NCI-H2081 treated with DMSO at 0.1 percent for 48 hours (cell line): ENCODE measurements at places on chromosomes 3 and 15.
A peak's percentile ranks its signal among the peaks of the same experiment; 100 is the strongest.

DNA sequence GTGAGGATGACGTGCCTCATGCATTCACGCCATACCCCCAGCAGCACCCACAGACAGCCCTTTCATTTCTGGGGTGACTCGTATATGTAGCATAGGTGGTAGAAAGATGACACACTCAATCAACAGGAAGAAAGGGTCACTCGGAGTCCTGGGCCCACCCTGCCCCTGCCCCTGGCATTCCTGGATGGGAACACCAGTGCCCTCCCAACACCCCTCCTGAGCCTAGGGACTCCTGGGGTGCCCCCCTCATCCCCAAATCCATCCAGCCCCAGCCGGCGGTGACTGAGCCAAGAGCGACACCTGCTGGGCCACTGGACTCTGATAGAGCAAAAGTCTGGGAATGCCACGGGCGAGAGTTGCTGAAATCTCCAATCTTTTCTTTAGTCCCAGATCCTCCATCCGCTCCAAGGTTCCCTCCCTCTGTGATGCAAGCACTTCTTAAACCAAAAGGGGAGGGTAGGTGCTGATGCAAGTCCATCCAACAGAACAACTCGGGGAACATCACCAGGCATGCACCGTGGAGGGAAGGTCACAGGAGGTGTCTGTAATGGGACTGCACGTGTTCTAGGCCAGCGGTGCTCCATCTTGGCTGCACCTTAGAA lies 31.1 kb downstream of the ACAN start:
- DNase-seq: no peak

DNA sequence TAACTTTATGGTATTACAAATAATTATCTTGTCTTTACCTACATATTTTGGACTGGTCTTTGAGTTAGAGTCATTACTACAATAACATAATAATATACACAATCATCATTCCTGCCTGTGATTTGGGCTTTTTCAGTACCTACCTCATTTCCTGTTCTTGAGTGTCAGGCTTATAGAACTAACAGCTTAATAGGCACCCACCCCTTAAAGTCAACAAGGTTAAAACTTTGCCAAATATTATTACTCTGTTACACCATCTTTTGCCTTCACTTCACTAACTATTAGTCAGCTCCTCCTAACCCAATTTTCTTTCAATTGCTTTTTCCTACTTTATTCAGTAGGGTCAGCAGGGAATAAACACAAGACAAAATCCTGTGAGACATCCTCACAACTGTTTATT lies 488.7 kb upstream of the AGTR1 start:
- DNase-seq: no peak

DNA sequence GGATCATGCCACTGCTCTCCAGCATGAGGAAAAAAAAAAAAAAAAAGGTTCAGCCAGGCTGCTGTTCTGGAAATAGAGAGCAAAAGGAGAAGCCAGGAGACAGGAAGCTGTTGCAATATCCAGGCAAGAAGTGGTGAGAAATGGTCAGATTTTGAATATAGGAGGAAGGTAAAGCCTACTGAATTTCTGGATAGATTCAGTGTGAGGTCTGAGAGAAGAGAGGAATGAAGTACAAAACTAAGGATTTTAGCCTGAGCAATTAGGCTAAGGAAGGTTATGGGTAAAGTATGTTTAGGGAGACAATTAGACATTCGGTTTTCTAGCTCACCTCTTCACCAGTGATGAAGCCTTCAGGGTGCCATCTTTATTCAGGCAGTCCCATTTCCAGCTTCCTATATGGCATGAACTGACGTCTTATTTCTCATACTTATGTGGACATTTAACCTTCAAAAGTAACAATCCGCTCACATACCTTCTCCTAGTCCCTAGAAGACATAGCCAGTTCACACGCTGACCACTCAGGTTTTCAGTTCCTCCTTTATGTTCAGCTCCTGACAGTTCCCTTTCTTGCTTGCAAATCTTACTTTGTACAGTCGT lies 57.2 kb downstream of the KIF9 start:
- DNase-seq: no peak

DNA sequence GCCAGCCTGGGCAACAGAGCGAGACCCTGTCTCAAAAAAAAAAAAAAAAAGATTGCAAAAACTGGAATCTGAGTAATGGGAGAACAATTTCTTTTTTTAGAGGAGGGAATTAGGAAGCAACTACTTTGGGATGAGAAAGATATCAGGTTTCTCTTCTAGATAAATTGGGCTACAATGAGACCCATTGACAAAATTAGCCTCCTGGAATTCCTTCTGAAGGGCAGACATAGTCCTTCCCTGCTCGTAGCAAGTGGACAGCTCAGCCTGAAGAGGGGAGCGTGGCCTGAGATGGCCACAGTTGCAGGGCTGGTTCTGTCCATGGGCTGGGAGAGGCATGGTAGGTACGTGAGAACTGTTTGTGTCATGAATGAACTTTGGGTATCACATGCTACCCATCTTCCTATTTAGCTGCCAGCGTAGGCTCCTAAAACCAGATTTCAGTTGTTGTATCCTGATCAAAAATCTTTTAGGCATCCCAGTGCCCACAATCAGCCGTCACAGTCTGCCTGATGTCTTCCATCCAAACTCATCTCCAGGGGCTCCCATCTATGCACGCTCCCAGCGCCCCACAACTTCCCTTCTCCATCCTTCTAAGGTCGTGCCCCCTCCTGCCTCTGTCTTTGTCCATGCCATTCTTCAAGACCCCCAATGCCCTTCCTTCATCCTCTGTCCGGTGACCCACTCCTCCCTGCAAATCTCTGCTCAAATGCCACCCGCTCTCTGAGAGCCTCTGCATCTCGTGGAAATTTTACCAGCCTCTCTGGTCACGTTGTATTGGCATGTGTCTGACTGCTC lies 92.0 kb upstream of the NR2E3 start:
- DNase-seq: no peak

GRCh38 chr3:31713816-31714215 lies 181.1 kb downstream of the STT3B start:
- no peak for DNase-seq

GRCh38 chr3:98918586-98918985 lies 17.1 kb upstream of the DCBLD2 start:
- no peak for DNase-seq

DNA sequence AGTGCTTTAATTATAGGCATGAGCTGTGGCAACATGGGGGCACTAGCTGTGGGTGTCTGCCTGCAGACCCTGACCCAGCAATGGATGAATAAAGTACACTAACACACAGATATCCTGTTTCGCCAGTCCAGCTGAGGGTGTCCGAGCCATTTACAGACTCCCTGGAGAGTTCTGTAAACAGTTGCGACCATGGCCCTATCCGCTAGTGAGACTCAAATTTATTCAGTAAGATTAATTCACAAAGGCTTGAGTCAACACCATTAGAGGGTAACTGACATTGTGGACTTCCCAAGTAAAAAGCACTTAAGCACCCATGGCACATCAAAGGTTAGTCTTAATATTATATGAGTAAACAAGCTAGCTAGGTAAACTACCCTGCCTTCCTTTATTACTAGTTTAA lies 161.6 kb downstream of the TBL1XR1 start:
- peak; percentile 94 for DNase-seq

DNA sequence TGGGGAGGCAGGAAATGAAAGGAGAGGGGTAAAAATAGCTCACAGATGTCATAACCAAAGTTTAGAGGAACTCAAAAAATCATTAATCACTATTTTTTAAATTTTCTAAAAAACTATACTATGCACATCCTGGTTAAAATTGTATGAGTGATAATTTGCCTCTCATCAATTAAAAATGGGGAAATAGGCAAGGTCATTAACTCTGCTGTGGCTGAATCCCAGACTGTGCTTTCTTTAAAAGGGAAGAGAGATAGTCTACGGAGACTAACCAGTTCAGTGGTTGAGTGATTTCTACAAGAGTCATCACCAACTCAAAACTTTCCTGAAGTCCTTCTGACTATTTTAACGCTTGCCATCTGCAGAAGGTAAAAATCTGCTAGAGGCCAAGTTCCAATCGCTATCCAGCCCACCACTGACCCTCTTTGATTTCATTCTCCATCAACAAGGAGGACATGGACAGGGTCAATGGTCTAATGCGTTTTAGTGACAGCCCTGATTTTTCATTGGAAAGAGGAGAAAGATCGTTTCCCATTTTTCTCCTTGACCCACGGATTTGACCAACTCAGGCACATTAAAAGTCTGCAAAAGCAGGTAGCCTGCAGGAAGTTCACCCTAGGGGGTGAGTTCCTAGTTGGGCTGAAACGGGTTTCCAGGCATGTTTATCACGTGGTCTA lies 850 bp downstream of the SUCLG2 start:
- no peak for DNase-seq

DNA sequence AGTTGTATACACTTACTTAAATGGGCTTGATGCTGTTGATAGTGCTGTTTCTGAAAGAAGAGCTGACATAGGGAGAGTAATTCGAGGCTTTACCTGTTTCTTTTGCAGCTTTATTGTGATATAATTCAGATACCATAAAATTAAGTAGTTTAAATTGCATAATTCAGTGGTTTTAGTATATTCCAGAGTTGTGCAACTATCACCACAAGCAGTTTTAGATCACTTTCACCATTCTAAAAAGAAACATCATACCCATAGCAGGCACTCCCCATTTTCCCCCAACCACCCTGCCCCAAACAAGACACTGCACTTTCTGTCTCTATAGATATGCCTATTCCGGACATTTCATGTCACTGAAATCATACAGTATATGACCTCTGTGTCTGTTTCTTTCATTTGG lies 98.5 kb downstream of the MTHFS start:
- DNase-seq: no peak

DNA sequence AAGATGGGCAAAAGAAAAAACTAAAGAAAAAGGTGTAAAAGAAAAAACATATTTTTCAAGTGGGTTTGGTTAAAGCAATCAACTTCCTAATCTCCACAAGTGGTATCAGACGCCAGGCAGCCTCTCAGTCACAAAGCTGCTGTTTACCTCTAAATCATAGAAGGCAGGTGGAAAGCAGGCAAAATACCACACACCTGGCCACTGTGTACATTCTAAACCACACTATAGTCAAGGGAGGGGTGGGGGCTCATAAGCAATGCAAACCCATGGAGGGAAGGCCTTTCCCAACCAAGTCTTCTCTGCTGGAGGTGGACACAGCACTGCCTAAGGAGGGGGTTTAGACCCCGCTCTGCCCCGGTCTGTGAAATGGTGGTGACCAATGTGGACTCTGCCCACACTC lies 50.4 kb downstream of the MCF2L2 start:
- DNase-seq: peak; percentile 98

DNA sequence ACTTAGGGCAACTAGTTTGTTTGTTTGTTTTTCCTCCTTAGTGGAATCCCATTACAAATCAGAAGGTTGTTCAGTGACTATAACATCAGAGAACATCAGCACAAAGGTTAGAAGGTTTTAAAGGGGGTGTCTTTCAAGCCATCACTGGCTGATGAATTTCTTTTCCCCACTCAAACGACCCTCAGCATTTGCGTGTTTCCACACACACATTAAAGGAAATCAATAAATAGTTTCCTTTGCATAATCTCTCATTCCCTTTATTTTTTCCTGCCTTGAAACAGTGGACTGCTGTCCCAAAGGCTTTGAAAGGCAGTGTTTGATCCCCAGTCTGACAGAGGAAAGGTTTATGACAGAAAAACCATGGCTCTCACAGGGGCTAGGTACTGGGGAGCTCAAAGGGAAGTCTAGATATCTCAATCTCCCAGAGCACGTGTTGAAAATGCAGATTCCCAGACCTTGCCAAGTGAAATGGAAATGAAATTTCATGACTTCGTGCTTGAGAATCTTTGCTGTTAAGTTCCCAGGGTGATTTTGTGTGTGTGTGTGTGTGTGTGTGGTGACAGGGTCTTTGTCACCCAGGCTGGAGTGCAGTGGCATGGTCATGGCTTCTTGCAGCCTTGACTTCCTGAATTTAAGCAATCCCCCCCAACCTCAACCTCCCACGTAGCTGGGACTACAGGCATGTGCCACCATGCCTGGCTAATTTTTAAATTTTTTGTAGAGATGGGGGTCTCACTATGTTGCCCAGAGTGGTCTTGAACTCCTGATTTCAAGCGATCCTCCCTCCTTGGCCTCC lies 2.2 kb upstream of the INTS14 start:
- no peak for DNase-seq

DNA sequence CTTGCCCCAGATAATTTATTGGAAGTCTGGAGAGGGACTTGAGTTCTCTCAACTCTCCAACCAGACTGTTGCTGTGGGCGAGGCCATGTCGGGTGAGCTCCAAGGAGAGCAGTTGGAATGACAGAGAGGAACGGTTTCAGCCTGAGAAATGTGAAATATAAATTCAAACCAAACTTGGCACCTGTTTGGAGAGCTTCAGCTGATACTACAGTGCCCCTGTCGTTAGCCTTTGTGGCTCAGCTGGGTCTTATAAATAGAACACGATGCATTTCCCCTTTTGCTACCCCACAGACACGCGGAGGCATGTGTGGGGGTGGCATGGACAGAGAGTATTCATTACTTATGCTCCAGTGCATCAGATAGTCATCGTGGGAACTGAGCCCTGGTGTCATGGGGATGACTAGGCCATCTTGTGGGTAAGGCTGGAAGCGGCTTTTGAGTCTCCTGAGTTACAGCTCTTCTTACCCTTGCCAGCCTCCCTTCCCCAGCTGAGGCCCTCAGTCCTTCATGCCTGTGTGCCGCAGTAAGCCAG lies 15.6 kb downstream of the SMAD3 start:
- DNase-seq: no peak

DNA sequence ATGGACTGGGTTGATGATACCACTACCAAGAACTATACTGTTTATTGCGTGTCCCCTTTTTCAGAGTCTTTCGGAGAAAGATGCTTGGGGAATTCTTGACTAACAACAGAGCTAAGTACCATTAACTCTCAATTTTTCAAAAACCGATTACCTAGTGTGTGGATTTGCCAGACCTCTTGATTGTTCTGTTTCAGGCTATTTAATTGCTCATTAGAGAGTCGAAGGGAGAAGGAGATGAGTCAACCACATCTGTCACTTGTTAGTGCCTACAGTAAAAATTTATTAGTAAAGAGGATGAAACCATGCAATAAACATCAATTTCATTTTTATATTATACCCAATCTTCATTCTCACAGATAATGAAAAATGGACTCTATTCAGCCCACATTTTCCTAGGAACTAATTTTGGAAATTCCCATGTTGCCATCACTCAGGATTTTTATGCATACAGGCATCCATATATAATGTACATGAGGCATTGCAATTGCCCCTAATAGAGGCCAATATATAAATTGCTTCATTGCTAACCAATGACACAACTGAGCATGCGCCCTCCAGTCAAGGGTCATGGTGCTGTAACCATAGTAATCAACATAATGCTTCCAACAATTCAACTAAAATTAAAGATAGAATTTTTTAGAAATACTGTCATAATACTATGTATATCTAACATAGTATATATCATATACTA lies 541.7 kb downstream of the TBL1XR1 start:
- DNase-seq: no peak

GRCh38 chr3:72065872-72066641 lies 281.1 kb upstream of the PROK2 start:
- no peak for DNase-seq
